ENCODE measurements at places on chromosomes 3 and 15.

- no peak for DNase-seq
These were observed 563.0 kb upstream of the CCDC54 start for GRCh38 chr3:106814231-106814630.

DNA sequence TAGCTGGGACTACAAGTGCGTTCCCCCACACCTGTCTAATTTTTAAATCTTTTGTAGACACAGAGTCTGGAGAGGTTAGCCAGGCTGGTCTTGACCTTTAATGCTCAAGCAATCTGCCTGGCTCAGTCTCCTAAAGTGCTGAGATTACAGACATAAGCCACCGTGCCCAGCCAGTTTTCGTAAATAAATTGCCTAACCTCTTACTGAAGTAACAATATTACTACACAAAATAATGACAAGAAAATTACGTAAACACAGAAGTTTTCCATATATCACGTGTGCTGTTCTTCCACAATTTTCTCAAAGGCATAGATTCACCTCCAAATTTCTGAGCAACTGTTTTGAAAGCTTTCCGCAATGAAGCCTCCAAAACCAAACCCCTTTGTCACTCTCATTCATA, 58.1 kb upstream of the PROK2 start:
- DNase-seq: no peak

DNA sequence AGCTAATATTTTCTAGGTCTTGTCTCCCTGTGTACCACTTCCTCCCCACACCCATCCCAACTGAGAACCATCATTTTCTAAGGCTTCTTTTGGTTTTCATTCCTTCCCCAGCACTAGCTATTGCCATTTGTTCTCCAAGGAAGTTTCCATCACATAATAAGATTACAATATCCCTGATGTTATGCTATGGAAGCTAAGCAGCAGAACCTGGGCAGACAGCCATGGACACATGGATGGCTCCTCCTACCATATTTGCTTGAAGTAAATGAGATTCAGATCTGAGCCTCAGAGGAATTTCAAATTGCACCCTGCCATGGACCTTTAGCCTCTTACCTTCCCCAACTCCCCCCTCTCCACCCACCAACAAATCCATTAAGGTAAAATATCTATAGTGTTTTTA, 31.5 kb downstream of the GASK1A start:
- DNase-seq: no peak

GRCh38 chr15:47639042-47639441, 78.3 kb upstream of the SEMA6D start:
- DNase-seq: no peak

DNA sequence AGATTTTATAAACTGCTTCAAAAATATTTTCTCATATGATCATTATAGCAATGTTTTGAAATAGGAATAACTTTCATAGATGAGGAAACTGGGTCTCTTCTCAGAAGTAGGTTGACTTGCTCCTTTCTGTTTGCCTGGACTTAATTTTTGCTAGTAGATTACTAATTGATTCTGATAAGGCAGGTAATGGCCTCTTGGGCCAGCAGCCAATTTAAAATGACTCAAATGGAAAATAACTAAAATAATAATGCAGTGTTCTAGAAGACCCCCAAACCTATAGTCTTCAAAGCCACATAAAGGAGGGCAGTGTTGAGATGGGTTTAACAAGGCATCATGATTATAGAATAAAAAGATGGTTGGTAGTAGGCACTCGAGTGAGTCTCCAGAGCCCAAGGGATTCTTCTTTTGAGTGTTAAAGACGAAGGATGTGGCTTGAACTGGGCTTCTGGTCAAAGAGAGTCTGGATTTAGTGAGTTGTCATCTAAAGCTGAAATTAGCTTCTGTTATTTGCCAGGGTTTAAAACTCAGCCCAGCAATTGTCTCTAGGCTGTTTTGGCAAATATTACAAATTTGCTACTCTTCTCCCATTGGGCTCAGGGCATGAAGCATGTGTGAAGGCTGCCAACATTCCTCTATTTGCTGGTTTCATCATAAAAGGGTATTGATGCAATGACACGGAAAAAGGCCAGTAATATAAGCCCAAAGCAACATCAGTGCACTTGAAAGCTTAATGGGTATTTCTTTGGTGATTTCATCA, 297.1 kb upstream of the MEIS2 start:
- DNase-seq: no peak

DNA sequence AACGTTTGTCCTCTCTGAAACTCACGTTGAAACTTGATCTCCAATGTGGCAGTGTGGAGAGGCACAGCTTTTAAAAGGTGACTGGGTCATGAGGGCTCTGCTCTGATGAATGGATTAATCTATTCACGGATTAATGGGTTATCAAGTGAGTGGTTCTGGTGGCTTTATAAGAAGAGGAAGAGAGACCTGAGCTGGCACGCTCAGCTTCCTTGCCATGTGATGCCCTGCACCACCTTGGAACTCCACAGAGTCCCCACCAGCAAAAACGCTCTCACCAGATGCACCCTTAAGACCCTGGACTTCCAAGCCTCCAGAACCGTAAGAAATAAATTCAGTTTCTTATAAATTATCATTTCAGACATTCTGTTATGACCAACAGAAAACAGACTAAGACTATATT, 2.6 kb downstream of the PPP1R2 start:
- DNase-seq: no peak

DNA sequence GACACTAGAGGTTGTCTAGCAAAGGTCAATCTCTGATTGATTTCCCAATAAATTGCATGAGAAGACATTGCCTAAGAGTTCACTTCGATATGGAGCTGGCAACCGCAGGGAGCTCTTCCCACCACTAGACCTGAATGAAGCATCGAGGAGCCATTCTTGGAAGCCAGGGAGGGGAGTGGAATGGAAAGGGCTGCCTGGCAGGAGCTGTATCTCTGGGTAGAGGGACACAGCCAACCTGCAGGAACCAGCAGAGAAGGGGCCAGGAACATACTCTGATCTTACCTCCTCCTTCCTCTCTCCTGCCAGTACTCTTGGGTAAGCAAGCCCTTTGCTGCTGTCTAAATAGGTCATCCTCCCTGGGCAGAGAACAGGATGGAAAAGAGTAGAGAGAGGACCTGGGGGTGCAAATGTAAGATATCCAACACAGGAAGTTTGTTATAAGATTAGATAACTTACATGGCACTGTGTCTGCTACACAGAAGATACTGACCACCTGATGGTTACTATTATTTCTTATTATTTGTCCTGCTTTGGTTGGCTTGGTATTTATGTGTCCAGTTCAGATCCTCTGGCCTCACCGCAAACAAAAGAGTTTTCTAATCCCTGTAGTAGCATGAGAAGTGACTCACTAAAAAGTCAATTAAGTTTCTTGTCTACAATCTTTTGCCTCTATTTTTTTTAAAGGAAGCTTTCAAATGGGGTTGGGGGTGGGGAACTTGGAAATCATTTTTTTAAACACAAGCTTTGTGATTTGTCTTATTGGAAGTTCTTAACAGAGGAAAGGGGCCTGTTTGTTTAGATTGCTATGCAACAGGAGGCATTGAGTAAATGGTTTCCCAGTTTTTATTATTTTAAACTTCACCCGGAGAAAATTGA, 156.7 kb upstream of the TSC22D2 start:
- DNase-seq: no peak

- no peak for DNase-seq
These were observed 7.7 kb upstream of the RFTN1 start for GRCh38 chr3:16520970-16521881.

DNA sequence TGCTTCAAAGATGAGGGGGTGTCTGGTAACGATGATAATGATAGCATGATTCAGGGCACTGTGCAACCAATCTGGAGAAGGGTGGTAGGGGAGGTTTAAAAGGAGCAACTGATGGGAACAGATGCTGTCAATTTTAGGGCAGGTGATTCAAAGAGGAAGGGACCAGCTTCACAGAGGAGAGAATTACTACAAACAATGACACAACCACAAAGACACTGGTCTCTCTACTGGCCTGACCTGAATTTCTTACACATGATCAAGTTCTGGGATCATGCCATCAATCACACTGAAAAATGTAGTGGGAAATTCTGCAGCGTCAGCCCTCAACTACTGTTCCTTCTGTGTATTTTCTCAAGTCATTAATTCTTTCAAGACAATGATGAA, 2.6 kb upstream of the CDV3 start:
- DNase-seq: no peak

DNA sequence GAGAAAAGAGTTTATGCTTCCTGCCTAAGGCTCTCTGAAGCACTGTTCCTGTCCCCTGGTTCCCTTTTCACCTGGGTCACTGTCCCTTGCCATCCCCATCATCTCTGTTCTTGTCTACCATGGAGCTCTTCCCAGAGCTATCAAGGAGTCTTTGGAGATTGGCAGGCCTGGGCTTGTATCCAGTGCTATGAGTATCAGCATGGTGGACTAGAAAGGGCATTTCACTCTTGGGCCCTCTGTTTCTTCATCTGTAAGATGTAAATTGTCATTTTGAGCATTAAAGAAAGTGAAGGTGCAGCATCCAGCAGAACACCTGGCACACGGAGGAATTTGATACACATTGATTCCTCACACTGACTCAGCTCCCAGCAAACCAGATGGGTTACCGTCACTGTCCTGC, 388.2 kb downstream of the CACNA2D3 start:
- DNase-seq: no peak

DNA sequence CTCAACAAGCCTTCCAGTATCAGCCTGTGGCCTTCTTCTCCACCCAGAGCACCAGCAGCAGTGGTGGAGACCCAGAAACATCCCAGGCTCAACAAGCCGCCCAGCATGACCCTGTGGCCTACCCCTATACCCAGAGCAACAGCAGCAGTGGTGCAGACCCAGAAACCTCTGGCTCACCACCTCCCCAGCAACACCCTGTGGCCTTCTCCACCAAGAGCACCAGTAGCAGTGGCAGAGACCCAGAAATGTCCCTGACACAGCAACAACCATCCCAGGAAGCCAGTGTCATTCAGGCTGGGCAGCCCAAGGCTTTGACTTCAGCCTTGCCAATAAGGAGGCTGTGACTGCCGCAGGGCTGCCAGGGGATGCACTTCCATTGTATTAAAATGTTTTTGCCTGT, 16.3 kb upstream of the EMC3 start:
- no peak for DNase-seq

- no peak for DNase-seq
These were observed 32.3 kb downstream of the MYO1E start for GRCh38 chr15:59340325-59340724.

DNA sequence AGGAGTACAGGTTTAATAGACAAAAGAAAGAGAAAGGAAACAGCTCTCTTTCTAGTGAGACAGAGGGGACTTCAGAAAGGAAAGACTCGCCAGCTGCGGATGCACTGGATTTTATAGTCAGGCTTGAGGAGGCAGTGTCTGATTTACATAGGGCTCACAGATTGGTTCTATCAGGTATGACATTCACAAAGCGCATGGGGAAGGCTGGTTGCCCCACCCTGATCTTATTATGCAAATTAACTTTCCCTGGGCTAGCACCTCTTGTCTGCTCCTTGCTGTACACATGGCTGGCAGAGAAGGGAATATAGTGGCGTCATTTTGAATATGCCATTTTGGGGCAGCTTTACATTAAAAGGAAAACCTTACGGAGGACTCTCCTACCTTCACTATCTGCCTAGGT, 938.4 kb upstream of the SEMA6D start:
- no peak for DNase-seq

- DNase-seq: no peak
These were observed 66.1 kb downstream of the DNASE1L3 start for GRCh38 chr3:58144478-58145325.

GRCh38 chr15:75069301-75069925, 46.0 kb downstream of the PPCDC start:
- no peak for DNase-seq

DNA sequence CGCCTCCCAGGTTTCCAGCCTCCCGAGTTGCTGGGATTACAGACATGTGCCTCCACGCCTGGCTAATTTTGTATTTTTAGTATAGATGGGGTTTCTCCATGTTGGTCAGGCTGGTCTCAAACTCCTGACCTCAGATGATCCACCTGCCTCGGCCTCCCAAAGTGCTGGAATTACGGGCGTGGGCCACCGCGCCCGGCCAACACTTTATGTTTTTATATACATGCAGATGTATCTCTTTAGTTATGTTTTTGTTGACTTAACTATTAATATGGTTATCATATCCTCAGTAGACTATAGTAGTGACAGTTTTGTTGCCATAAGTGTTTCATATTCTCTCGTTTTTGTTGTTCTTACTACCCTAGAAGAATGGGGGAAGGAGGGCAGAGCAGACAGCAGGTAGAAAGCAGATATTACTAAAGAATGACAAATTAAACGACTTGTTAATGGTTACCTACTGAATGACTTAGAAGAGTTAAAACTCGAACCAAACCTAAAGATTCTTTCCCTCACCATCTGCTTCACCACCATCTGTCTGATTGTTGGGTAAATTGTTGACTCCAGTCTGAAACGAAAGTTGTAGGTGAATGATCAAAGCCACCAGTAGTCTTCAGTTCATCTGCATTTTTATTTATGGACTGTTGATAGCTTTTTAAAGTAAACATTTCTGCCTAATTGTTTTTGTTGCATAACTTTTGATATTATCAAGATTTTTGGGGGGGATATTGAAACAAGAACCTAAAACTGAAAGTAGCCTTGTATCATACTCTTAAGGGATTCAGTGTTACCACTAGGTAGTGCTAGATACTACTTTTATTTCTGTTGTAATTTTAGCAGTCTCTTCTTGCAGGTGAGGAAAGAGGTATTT, 89.3 kb downstream of the RASA2 start:
- no peak for DNase-seq

DNA sequence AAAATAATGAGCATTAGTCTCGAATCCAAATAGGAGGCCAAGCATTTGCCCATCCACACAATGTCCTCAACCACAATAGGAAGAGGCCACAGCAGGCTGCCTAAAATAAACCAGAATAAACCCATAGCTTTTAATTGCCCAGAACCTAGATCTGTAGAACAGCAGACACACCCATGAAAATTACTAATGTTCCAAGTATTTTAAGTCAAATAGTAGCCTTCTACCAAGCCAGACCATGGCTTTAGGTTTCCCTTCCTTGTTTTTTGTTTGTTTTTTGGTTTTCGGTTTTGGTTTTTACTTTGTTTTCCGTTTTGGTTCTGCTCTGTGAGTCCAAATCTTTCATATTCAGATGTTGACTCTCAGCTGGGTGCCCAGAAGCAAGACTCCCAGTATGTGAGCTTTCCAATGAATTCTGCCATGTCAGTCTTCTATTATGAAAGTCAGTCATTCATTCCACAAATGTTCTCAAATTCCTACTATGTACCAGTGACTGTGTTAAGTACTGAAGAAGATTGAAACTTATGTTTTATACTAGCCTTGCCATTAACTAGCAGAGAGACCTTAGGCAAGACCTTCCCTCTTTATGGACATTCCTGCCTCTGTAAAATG, 57.8 kb upstream of the BOC start:
- DNase-seq: no peak

GRCh38 chr3:116863822-116864589, 154.4 kb downstream of the TUSC7 start:
- no peak for DNase-seq

DNA sequence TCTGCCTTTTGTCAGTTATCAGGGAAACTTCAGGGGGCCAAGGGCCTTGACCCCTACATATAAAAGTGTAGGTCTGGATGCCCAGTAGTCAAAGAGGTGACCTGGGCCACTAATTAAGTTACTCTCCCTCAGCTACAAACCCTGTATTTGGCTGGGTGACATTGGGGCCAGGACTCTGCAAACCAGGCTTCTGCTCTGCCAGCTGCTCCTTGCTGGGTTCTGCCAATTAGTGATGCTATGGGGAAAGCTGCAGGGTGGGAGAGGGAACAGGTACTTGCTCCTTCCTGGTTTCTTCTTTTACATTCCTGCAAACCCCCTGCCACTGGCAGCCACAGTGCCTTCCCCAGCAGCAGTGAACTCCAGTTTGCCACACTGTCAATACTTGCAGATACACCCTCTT, 179.2 kb downstream of the CADPS start:
- DNase-seq: no peak

All from activated naive CD4-positive, alpha-beta T cell (primary cell).